CD8-positive, alpha-beta memory T cell (primary cell): ENCODE measurements at places on chromosomes 6 and 20.

DNA sequence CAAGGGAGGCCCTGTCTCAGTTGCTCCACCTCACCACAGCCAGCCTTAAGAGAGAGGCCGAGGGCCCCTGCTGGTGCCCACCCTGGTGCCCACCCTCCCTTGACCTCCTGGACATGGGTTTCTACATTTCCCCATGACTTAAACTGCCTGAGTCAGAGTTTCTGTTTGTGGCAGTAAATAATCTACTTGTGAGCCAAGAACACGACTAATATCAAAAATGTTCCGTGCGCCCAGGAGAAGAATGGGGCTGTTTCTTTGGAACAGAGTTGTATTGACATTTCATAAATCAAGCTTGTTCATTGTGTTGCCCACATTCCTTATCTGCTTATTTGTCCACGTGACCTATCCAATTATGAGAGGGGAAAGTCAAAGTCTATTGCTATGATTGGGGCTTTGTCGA lies 143.5 kb downstream of the ANKRD60 start:
- no peak for DNase-seq

DNA sequence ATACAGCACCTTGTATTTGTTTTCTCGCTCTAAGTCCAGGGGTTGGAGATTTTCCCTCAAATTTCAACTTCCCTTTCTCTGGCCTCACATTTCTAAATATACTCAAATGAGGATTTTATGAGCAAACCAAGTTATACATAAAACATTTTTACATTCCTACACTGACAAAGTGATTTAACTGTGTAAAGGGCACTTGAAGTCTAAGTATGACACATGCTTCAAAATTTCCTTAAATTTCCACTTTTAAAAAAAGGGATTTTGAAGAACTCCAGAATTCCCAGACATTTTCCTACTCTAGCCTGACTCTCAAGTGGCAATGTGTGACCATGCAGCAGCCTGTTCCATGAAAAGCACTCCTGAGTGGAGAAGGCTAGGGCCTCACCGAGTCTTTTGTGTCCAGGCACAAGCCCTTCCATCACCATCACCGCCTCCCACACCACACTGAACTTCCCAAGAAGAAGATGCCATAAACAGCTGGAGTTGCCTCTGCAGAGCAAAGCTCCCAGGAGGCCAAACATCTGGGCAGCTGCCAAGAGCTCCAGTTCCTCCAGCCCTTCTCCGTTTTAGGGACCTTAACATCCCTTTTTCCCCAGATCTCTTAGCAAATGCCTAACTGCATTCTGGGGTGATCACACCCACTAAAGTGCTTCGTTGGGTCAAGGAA lies 68.9 kb downstream of the NCR2 start:
- no peak for DNase-seq

- DNase-seq, result no peak
Observed at GRCh38 chr6:136351518-136352110, 62.0 kb upstream of the BCLAF1 start.

GRCh38 chr6:37429352-37429750 lies 3.7 kb upstream of the CMTR1 start:
- DNase-seq, result no peak

GRCh38 chr6:43713643-43714310 lies 26.2 kb upstream of the MRPS18A start:
- no peak for DNase-seq

- no peak for DNase-seq
Observed at GRCh38 chr6:110799189-110799588, 16.1 kb downstream of the CDK19 start.

DNA sequence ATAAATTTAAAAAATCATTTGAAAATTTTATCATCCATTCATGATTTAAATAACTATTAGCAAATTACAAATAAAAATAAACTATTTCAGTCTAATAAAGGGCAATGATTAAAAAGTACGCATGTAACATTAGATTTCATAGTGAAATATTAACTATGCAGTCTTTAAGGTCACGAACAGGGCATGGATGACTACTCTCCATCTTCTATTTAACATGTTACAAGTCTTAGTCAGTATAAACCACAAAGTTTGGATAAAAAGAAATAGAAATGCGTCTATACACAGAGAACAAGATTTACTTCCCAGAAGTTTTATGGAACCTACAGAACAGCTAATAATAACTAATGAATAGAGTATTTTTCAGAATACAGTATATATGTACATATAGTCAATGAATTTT lies 1016.0 kb downstream of the EYS start:
- no peak for DNase-seq

DNA sequence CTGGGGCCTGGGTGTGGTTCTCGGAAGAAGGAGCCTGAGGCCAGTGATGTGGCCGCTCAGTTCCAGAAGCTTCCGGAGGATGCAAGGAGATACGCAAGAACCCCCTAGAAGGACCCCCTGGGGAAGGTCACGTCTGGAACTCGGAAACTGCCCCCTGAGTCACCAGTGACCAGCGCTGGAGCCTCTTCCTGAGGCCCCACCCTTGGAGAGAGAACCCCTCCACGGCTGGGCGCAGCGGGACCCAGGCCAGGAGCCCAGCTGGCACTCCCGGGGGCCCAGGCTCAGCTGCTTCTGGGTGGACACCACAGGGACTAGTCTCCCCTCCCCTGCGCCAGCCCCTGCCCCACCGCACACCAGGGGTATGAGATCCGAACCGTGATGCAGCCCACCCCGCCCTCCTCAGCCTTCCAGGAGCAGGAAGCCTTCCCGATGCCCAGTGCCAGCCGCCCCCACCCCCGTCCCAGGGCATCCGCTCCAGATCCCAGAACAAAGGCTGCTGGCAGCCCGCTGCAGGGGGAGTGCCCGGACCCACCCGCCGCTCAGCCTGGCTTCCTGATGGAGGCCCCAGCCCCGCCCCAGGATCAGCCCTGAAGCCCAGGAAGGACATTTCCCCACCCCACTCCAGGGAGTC lies 7.5 kb downstream of the LAMA5 start:
- DNase-seq, result no peak

- DNase-seq, result no peak
Observed at GRCh38 chr6:56688521-56688920, 45.8 kb upstream of the DST start.

DNA sequence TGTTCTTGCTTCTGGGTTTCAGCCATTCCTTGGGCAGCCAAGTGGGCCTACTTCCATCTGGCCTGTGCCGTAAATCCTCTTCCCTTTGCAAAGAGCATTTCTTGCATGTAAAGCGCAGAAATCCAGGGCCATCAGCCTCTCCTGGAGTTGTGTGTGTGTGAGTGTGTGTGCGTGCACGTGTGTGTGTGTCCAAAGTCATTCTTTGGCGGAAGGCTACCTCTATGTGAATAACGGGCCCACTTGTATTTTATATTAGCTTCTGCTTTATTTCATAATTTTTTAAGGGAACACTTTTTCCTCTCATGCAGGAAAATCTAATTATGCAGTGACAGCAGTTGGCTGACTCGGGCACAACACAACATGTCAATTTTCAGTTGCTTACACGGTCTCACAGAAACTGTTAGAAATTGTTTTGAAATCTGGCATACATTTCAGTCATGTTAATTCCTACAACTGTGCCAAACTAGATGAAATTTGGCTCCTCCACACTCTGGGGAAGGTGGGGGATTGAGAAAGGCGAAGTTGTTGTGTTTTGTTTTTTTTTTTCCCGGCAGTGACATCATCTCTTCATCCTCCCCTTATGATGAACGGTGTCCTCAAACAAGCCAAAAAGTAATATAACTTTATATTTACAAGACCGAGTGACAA lies 223.7 kb upstream of the TSHZ2 start:
- no peak for DNase-seq
